ENCODE measurements at places on chromosomes 2 and 18.

GRCh38 chr2:203690117-203690431 lies 16.4 kb upstream of the CD28 start:
- DNase-seq: no peak

GRCh38 chr2:36373149-36373926 lies 17.8 kb downstream of the CRIM1 start:
- no peak for DNase-seq

DNA sequence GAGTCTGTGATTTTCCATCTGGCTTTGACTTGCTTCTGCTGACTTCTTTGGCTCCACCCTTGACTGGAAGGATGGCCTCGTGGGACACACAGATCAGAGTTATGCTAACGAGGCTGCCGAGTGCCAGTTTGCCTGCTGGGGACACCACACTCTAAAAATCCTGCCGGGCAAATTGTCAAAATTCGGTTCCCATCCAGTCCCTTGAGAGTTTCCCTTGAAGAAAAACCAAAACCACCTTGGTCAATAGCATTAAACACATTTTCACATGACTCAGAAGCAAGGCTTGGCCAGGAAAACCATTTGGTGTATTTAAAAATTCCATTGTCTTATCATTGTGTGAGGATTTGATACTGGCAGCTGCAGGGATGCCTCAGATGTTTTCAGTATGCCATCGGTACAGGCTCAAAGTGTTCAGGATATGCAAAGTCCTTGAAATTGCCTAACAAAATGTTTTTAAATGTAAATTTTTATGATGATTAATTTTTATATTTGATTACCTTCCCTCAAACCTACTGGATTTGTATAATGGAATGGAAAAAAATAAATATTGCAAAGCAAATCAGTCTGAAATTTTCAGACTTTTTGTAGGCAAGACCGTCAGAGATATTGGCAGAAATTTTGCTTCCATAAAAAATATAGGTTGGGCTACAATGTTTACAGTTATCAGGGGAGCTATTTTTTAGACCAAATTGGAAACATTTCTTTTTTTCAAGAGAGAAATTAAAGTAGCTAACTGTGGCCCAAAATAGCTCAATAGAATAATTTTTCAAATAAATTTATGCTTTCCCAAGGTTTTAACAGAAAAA lies 41.6 kb downstream of the KCNE4 start:
- no peak for DNase-seq

DNA sequence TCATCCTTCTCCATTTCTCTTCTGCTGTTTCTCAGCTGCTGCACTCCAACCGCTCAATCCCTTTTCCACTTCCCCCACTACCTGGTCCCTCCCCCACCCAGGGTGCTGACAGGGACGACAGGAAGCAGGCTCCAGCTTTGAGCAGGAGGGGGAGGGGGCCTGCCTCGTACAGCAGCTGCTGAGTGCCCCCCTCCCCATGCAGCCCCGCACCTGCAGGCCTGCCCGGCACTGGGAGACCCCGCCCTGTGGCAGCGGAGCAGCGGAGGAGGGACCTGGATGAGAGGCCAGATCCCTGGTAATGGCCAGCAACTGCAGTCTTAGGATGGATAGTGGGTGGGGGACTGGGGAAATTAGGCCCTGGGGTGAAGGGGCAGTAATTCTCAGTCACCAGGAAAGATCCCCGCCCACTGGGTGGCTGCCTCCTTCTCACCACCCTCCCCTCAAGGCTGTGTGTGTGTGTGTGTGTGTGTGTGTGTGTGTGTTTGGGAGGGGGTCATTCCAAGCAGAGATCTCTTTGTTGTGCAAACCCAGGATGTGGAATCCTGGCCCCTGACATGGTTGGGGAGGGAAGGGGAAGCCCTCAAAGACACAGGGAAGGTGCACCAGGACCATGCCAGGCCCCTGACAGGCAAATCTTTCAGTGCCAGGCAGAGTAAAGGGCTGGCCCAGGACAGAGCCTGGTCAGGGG lies 6.8 kb upstream of the CRYBA2 start:
- DNase-seq: no peak

- no peak for DNase-seq
Measured at GRCh38 chr2:74735009-74735408, 81.0 kb downstream of the SEMA4F start.

GRCh38 chr2:179307616-179308371 lies 43.2 kb upstream of the SESTD1 start:
- DNase-seq: no peak

DNA sequence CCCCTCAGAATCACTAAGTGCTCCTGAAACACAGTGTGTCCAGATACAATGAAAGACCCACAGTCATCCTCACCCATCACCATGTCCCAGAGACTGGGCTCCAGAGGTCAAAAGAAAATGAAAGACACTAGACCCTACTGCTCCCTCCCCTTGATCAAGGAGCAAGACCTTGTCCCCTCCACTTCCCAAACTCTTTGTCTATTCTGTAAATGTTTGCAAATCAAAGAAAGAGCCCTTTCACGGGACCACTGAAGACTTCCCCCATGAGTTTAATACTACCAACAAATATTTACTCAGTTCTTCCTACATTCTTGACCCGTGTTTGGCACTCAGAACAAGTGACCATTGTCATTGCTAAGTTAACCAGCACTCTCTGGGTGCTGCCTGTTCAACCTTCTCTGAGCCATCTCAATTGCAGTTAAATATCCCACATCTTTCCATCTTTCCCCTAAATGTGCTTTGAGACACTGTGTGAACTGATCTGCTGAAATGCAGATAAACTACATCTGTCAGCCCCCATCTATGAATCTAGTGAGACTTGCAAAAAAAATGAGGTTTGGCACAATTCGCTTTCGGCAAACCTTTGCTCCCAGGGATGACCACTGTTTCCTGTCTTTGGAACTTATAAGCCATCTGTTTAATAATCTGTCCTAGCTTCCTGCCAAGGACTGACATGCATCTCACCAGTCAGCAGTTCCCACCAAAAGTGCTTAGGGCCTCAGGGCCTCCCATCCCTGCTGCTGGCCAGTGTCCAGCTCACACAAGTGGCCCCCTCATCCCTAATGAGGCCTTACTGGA lies 170.3 kb downstream of the GFPT1 start:
- no peak for DNase-seq

DNA sequence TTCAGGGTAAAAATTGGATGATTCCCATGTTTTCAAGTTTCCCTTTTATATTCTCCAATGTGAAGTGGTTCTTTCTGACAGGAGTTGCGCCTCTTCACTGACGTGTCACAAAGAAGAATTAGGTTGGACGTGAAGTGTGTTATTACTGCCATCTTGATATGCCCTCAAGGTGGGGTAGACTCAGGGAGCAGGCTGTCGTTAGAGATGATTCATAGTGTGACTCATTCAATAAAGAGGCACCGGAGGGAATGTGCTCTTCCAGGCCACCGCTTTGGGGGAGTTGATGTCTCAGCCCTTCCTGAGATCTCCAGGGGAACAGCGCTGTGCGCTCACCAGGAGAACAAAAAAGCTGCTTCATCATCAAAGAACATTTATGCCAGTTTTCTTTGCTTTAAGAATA lies 3.6 kb upstream of the DGKD start:
- DNase-seq: no peak

DNA sequence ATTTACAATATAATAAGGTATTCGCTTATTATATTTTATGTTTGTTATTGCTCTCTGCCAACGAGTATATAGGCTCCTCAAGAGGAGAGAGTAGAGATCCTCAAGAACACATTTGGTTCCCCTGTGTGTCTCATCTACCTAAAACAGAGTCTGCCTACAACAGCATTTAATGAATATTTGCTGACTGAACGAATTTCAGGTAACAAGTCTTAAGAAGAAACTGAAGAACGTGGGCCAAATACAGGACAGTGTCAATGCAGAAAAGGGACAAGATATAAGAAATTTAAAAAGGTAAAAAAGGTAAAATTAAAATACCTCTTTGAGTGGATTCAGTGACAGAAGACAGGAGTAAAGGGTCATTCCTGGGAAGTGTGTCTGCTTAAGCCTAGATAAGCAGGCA lies 129.2 kb downstream of the HNMT start:
- no peak for DNase-seq

DNA sequence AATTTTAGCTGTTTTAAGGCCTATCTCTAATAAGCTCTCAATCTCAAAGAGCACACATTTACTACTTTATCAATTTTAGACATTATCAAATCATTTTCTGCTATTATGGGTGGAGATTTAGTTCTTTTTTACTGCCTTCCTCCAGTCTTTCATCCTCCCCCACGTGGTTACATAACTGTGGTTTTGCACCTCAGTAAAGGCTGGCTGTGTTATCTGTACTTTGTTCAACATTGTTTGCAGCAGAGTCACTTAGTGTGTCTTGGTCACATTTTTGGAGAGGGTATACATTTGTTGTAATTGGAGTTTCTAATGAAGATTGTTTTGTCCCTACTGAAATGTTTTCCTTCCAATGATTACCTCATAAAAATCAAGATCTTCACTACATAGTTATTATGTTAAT lies 549.6 kb upstream of the CELF4 start:
- no peak for DNase-seq

- no peak for DNase-seq
Measured at GRCh38 chr2:44324971-44325426, 36.3 kb downstream of the PREPL start.

All from stimulated activated CD8-positive, alpha-beta memory T cell treated with anti-CD3 and anti-CD28 coated beads, Interleukin-15, amount 100 ng/mL, for 4 hours (primary cell).